ENCODE measurements at places on chromosomes 5 and 9. TPM values are rescaled to one million over a fixed set of nuclear protein-coding genes. Genes with fewer than 3 reads are reported as not detected.

The ADRA1B gene
- total RNA-seq = not detected

The SPINK5 gene
- not detected for total RNA-seq

DNA sequence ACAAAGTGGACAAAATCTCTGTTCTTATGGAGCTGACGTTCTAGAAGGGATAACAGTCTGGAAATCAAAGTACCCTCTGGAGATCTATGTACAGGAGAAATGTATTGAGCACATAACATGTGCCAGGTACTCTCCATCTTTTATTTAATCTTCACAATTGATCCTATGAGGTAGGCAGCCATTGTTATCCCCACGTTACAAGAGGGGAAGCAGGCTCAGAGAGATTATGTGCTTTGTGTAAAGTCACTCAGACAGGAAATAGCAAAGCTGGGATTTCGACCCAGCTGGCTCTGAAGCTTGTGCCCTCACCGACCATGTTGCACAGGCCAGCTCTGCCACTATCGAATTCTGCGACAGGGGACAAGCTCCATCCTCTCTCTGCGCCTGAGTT lies 21.5 kb downstream of the PDGFRB start:
- H3K4me3 ChIP-seq = no peak overlapping the region
- H3K27me3 ChIP-seq = no peaks in the 10 kb centered on the region
- no peaks in the 10 kb centered on the region for H3K4me1 ChIP-seq
- no peak for DNase-seq

- DNase-seq = no peak
- H3K27ac ChIP-seq = no peak overlapping the region
- no peak overlapping the region for H3K4me3 ChIP-seq
- no peaks in the 10 kb centered on the region for H3K27me3 ChIP-seq
- peaks cover 3% of the 10 kb centered on the region for H3K4me1 ChIP-seq
Observed at GRCh38 chr9:132185073-132186009, 23.5 kb downstream of the NTNG2 start.

GRCh38 chr5:178271726-178272479 lies 39.3 kb upstream of the PHYKPL start:
- H3K27ac ChIP-seq = no peak overlapping the region
- no peak overlapping the region for H3K4me3 ChIP-seq
- no peaks in the 10 kb centered on the region for H3K27me3 ChIP-seq
- no peaks in the 10 kb centered on the region for H3K36me3 ChIP-seq
- H3K4me1 ChIP-seq = no peaks in the 10 kb centered on the region
- no peak for DNase-seq

DNA sequence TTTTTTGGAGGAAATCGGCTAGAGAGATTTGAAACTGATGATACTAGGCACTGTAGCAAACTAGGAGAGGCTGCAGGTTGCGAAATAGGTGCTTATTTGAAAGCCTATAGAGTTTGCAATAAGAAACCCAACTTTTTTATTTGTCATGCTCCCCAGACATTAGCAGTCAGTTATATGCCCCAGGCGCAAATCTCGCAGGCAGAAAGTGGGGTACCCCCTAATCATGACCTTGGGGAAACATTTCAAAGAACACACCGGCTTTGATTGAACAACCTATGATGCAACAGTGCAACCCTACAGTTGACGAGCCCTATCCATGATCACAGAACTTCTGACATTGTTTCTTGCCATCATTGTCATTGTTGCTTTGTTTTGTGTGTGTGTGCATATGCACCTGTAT lies 510.5 kb downstream of the RAB3C start:
- no peaks in the 10 kb centered on the region for H3K27me3 ChIP-seq
- H3K4me3 ChIP-seq = no peak overlapping the region
- H3K36me3 ChIP-seq = no peaks in the 10 kb centered on the region
- no peaks in the 10 kb centered on the region for H3K4me1 ChIP-seq

- peaks cover 18% of the 10 kb centered on the region for H3K36me3 ChIP-seq
- no peaks in the 10 kb centered on the region for H3K4me1 ChIP-seq
- no peak overlapping the region for H3K27ac ChIP-seq
Observed at GRCh38 chr5:154318691-154319090, 127.1 kb upstream of the SAP30L start.

DNA sequence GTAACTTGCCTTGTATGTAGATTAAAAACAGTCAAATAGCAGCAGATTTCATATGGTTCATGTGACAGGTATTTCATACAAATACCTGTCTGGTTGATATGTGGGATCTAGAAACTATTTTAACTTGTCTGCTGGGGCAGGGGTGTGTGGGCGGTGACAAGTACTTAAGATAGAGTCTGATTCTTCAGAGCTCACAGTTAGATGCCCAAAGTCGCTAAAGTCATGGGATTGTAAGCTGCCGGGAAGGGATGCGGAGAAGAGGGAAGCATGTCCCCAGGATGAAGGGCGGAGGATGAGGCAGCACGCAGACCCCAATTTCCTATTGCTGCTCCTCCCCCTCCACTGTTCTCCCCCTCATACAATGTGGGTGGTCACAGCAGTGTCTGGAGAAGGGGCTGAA lies 13.3 kb downstream of the ANXA6 start:
- no peak for DNase-seq
- peaks cover 3% of the 10 kb centered on the region for H3K36me3 ChIP-seq
- no peaks in the 10 kb centered on the region for H3K27me3 ChIP-seq
- peak overlapping the region; percentile 79 for H3K27ac ChIP-seq
- peaks cover 91% of the 10 kb centered on the region for H3K4me1 ChIP-seq

Data from B cell (primary cell).